ENCODE measurements at places on chromosomes 13 and 19.
A peak's percentile ranks its signal among the peaks of the same experiment; 100 is the strongest.

GRCh38 chr13:28532388-28533124, 37.6 kb upstream of the FLT1 start:
- DNase-seq, result no peak

DNA sequence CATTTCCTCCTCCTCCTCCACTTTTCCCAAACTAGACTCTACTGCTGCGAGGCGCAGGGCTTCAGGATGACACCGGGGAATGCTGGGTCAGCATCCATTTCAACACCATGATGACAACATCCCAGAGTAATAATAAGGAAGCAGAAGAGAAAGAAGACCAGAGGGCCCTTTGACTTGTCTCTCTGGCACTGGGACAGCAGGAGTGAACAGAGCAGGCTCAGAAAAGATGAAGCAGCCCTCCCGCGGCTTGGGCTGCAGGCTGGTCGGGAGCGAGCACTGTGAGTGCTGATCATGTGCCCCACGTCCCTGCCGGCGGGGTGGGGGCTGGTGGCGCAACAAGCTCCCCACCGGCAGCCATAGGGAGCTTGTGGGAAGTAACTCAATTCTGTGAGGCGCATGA, 30.5 kb downstream of the RANBP3 start:
- DNase-seq, result no peak

DNA sequence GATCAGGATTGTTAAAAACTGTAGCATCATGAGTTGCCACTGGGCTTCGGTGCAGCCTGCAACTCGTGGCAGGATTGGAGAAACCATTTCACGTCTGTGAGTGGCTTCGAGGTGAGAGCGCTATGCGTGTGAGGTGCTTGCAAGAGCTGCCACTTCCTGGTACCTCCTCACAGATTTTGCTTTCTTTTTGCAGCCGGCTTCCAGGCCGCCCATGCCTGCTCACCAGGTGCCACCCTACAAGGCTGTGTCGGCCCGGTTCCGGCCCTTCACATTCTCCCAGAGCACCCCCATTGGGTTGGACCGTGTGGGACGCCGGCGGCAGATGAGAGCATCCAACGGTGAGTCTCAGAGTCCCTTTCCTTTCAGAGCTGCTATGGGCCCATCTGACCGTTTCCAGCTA, 57.9 kb upstream of the C1QTNF9 start:
- no peak for DNase-seq

GRCh38 chr19:46726551-46726950, 9.6 kb upstream of the PRKD2 start:
- no peak for DNase-seq

DNA sequence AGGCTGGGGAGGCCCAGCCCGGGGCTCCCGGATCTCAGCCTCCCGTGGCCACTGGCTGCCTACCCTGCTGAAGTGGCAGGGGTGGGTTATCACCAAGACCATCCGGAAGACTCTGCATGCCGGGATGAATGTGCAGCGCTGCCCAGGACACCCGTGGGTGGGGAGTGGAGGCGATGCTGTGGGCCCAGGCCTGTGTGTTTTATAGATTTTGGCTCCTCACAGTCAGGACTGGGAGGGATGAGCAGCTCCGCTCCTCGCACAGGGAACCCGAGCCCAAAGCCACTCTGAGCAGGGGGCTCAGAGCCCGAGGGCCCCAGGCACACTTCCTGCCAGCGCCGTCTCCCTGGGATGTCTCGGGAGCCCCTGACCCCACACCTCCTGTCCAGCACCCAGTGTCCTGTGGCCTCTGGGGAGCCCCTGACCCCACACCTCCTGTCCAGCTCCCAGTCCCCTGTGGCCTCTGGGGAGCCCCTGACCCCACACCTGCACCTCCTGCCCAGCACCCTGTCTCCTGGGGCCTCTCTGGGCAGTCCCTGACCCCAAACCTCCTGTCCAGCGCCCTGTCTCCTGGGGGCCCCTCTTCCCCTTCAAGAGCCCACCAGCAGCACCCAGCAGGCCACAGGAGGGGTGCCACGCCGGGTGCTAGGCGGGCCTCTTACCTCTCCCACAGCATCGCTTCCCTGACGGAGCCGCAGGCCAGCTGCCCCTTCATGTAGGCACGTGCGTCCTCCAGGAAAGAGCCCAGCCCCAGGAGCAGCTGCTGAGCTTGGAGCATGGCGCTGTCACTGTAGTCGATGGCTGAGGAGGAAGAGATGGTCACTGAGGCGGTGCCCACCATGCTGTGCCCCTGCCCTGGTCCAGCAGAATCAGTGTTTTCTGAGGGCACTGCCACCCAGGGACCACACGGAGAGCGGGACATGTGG, 31.4 kb downstream of the NAXD start:
- DNase-seq, result no peak

DNA sequence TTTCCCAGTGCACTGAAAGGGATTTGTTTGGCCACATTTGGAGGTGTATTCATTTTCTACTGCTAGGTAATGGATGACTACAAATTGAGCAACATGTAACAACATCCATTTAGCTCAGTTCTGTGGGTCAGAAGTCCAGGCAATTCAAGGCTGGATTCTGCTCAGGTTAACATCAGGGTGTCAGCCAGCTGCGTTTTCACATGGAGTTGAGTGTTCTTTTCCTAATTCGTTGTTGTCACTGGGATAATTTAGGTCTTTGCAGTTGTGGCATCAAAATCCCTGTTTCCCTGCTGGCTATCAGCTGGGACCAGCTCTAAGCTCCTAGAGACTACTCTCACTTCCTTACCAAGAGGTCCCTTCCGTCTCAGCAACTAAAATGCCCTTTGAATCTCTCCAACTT, 25.4 kb downstream of the MIR17HG start:
- no peak for DNase-seq

- no peak for DNase-seq
Measured at GRCh38 chr13:49308921-49309408, 61.2 kb downstream of the CDADC1 start.

- DNase-seq, result no peak
Measured at GRCh38 chr19:55695511-55696290, 20.7 kb downstream of the EPN1 start.

DNA sequence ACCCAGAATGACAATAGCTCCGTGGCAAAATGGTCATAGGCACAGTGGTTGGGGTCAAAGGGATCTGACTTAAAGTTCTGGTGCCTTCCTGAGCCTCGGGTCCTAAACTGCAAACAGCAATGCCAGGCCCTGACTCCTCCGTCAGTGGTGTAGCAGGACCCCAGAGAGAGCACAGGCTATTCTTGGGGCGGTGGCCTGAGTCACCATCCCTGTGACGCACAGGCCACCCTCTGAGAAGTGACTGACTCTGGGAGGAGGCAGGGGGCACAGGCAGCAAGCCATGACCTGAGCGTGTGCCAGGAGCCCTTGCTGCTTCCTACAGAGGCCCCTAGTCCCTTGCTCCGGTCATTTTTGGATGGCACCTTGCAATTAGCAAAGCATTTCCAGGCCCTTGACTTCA, 18.7 kb downstream of the PLVAP start:
- no peak for DNase-seq

- no peak for DNase-seq
Measured at GRCh38 chr19:33134571-33135041, 2.7 kb downstream of the WDR88 start.

DNA sequence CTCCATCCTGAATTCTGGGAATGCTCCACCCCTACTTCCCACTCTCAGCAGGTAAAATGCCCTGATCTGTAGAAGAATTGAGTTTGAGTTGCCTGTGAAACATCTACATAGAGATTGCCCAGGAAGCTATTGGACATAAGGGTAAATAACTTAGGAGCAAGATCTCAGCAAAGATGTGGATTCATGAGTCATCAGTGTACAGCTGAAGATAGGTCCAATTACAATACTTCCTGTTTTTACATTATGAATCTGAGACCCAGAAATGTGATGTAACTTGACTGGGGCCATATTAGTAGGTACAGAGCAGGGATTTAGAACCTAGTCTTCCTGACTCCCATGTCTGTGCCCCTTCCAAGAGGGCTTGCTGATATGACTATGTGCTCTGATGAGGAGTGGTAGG, 79.4 kb upstream of the FNDC3A start:
- DNase-seq, result peak; percentile 48

GRCh38 chr19:57872450-57872849, 16.4 kb downstream of the ZNF814 start:
- no peak for DNase-seq

DNA sequence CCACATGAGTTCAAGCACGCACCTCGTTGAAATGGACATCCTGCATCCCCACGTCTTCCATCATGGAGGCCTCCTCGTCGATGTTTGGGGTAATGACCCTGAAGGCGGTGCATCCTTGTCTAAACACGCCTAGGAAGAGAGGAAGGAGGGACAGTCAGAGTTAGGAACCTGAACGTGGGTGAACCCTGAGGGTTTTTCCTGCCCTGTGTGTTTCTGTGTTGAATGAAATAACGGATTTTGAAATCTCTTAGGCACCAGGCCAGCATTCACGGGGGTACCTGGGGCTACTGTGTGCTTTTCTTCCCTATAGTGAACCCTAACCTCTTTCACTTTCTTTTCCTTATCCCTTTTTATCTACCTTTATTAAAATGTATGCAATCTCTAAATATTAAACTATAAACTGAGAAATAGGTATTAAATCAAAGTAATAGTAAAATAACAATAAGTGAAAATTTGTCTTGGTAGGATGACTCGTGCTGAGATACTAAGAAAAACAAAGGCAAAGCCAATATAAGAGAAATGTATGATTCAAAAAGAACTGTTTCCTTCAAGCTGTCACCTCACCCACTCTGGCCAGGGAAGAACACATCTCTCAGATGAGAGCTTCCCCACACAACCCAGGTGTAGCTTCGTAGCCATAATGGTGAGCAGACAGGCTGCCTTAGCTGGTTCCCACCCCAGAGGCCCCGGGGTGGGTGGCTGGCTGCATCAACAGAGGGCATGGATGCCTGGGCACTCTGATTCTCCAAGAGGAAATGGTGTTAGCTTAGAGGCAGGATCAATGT, 72.1 kb upstream of the SLC15A1 start:
- peak; percentile 4 for DNase-seq

GRCh38 chr13:50787316-50788195, 55.9 kb downstream of the DLEU7 start:
- no peak for DNase-seq

DNA sequence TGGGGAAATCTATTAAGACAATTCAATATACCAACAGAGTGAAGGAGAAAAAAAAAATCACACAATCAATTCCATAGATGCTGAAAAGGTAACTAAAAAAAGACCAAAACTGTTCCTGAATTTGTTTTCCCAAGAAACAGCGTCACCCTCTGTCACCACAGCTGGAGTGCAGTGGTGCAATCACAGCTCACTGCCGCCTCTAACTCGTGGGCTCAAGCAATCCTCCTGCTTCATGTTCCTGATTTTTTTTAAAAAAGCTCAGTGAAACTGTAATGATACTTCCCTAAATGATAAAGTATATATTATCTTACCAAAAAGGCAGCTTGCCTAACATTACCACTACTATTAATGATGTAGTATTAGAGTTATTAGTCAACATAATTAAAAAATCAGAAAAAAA, 19.6 kb upstream of the ZFP14 start:
- no peak for DNase-seq

GRCh38 chr19:48421548-48421947, 24.2 kb upstream of the GRWD1 start:
- no peak for DNase-seq

- no peak for DNase-seq
Measured at GRCh38 chr19:51096473-51097165, 11.6 kb downstream of the CTU1 start.

DNA sequence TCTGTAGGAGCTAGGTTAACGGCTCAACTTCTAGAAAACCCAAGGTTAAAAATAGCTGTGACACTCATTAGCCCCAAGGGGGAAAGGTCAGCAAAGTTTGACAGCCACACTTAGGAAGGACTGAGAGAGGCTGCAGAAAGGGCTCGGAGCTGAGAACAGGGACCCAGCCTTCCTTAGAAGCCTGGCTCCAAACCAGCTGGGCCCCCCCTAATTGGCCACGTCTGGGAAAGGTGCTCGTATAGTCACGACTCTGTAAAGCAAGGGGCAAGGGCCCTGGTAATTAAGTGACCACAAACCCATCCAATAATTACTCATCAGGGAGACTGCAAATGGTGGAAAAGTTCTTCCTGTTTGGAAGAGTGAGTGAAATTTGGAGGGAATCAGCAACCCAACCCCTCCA, 90.5 kb downstream of the RNASEH2B start:
- DNase-seq, result no peak

- no peak for DNase-seq
Measured at GRCh38 chr19:33464733-33465115, 56.9 kb downstream of the PEPD start.
